ENCODE measurements at places on chromosomes 3 and 15.

DNA sequence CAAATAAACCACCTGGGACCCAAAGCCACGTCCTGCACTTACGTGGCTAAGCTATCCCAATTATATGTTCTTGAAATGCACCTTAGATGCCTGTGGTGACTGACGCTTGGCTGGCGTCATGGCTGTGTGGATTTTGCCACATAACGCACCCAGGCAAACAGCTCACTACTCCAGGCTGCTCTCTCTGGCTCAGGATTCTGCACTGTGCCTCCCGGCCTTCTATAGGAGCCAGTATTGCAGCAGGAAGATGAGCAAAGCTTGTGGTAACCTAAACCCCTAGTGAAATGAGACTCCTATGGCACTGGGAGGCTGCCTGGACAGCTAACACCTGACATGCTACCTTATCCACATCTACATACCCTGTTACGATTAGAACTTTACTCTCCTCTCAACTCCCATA, 179.3 kb downstream of the THRB start:
- no peak for DNase-seq

- DNase-seq = no peak
Observed at GRCh38 chr3:187698499-187699399, 3.6 kb downstream of the RTP2 start.

GRCh38 chr3:121989943-121990342, 32.1 kb downstream of the ILDR1 start:
- DNase-seq = no peak

DNA sequence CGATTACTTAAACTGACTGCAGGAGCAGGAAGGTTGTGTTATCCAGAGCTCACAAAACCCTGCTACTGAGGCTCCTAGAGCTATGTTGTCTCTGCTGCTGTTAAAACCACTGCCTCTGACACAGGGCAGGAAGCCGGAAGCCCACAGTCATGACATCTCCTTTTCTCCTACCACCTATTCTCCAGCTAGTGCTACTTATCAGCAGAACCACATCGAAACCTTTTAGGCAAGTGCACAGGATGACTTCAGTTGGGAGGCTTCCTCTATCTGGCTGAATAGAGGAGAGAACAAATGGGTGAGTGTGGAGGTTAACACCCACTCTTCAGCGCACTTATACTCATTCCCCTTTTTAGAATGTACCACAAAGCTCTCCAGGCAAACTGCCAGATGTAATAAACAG, 638.0 kb downstream of the OTOL1 start:
- no peak for DNase-seq

DNA sequence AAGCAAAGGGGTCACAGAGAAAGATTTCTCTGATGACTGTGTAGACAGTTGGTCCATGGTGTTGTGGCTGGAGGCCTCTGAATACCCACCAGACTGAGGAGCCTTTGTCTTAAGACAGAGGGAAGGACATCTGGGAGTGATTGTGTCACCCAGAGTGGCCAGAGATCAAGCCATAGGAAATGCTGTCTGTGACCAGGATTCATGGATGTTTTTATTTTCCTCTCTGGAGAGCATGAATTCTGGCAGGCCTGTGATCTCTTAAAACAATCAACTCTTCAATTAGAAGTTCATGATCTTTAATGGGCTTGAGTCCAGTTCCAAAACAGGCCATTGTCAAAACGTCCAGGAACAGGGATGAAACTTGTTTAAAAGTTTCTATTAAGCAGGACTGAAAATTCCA, 198.9 kb upstream of the CTDSPL start:
- no peak for DNase-seq

- DNase-seq = no peak
Observed at GRCh38 chr15:29283381-29283780, 13.8 kb upstream of the NSMCE3 start.

DNA sequence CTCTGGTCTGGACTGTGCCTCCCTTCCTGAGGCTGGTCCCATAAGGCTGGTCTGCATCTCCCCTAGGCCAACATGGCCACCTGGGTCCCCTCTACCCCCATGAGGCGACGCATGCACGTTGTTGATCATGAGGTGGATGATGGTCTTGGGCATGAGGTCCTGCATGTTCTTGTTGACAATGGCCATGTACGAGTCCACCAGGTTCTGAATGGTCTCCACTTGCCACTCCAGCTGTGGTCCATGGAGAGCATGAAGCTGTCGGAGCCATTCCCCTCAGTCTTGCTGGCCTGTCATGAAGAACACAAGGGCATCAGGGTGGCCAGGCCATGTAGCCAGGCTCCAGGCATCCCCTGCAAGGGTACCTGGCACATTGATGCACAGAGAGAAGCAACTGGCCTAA, 27.1 kb upstream of the CSPG4 start:
- no peak for DNase-seq

DNA sequence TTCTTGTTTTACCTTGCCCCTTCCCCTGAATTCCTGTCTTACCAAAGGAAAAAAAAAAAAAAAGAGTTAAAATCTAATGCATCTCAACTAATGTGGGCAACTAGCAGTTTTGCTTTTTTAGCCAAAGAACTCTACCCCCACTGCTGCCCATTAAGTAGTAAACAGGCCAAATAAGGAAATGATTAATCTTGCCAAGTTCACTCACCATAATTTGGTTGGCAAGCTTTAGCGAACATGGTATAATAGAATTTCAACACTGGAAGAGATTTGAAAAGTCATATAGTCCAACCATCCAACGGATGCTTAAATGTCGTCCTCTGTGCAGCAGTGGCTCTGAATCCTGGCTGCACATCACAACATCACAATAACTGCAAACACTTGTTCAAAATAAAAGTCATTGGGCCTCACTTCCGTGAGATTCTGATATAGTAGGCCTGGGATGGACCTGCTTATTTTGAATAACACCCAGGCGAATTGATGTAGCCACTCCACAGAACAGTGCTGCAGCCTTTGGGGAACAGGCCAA, 142.0 kb upstream of the UBE2E1 start:
- no peak for DNase-seq

DNA sequence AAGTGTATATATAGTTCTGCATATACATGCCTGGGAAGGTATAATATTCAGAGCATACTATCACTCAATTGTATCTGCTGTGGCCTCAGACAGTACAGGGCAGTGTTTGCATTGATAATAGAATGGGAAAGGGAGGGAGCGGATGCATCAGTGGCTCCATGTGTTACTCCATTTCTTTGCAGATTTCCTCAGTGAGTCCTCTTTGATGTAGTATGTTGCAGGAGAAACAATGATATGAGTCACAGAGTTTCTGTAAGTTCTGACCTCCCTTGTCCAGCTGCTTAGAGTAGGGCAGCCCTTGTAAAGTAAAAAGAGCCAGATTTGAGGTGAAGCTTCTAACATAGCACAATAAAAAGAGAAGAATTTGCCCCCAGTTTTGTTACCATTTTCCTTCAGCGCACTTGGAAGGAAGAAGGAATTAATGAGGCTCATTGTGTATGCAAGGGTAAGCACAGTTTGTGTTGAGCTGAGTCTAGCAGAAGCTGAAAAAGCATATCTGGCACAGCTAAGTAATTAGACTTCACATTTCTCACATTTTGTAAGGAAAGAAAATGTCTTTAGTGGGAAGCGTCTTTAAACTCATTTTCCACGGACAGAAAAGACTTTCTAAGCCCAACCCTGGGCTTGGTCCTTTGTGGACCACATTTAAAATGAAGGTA, 555.8 kb upstream of the IL12A start:
- no peak for DNase-seq

GRCh38 chr3:110727056-110727455, 344.6 kb upstream of the NECTIN3 start:
- no peak for DNase-seq

- DNase-seq = no peak
Observed at GRCh38 chr15:70048578-70049514, 48.9 kb downstream of the TLE3 start.

DNA sequence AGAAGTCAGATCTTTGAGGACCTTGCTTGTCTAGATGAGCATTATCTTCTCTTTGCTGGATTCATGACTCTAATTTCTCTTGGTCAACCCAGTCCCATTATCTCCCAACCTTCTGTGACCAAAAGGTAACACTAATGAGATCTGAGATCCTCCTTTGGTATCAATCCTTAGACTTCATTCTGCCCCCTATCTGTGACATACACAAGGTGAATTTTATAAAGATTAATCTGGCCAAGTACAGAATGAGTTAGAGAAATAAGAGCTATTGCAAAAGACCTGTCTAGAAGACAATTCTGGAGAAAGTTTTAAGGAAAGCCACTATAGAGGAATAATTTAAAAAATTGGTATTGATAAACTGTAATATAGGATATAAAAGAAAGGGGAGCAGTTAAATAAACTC, 113.8 kb upstream of the KCNMB2 start:
- no peak for DNase-seq

- DNase-seq = no peak
Observed at GRCh38 chr3:19738846-19739245, 195.2 kb downstream of the EFHB start.

DNA sequence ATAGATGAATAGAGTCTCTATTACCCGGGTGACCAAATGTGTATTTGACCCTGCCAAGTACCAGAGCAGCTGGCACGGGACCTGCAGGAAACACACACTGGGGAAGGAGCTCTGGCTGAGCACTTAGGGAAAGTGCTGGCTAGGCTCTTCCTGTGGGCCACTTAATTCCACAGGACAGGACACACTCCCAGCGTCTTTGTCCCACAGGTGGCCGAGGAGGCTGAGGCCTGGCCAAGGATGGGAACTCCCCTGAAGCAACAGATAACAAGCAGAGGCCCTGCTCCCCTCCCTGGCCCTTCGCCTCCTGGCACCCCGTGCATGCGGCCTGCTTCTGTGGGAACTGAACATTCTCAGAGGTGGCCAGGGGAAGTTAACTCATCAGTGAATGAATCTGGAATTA, 180.8 kb downstream of the ATP10A start:
- DNase-seq = no peak

GRCh38 chr15:26352909-26353308, 420.0 kb downstream of the GABRB3 start:
- no peak for DNase-seq

DNA sequence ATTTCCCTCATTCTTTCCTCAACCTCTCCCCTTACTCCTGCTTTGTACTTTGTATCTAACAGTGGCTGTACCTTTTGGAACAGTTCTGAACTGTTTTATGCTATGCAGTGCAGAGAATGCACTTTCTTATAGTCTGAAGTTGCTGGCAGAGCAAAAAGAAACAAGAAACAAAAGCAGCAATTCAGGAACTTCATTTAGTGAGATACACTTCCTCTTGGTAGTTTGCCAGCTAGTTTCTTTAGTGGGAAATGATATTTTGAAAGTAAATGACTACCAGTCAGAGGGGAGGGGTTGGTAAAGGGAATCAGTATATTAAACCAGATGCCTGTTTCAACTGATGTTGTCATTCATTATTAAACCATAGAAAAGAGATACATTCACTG, 55.0 kb upstream of the CHD2 start:
- no peak for DNase-seq

DNA sequence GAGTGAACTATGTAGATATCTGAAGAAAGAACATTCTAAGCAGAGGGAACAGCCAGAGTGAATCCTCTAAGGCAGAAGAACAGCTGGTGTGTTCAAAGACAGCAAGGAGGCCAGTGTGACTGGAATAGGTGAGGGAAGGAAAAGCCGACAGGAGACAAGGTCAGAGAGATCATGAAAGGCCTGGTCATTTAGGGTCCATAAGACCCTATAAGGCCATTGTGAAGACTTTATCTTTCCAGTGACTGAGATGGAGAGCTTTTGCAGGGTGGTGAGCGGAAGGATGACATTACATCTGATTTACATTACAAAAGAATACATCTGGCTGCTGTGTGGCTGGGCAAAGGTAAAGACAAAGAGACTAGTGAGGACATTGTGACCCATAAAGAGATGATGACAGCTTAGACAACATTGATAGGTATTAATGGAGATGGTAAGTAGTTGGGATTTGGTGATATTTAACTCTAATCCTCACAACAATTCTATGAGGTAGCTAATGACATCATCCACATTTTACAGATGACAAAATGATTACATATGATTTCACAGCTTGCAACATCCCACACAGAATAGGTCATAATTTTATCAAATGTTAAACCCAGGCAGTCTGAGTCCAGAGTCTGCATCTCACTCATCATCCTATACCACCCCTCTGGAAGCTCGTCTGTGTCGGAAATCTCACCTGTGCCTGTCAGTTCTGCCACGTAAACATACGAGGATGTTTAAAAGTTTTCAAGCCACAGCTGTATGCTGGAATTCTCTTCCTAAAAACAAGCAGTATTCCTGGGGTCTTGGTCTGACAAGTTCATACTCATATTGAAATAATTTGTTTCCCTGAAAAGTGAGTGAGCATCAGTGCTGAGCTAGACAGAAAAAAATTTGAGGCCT, 70.2 kb upstream of the PIK3R4 start:
- DNase-seq = no peak

DNA sequence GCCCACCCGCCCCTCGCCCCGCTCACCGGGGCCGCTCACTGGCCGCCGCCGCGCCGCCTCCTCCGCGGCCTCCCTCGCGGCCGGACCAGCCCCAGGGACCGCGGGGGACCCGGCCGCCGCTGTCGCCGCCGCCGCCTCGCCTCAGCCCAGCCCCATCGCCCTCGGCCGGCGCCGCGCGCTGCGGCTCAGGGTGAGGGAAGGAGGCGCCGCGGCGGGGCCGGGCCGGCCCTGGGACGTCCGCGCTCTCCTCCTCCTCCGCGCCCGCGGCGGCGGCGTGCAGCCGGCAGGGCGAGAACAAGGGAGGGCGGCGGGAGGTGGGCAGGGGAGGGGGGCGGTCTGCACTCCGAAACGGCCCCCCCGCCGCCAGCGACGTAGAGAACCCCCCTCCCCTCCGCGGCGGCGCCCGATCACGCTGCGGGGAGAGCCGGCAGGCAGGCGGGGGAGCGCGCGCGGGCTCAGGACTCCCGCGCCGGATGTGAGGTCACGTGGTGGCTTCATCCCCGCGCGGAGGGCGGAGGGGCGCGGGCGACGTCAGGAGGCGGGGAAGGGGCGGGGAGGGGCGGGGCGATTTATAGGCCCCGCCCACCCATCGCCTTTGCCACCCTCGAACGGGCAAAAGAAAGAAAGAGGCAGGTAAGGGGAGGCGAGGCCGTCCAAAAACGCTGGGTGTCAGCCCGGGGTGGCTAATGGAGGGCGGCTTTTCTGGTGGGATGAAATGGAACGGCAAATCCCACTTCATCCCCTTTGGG, at the start of gene ATP13A3:
TSS of gene ATP13A3 (minus strand) at position 463 of the 749 bp plus-strand sequence. CDS start 24,812 bp downstream, outside the sequence.
- DNase-seq = peak; percentile 79

DNA sequence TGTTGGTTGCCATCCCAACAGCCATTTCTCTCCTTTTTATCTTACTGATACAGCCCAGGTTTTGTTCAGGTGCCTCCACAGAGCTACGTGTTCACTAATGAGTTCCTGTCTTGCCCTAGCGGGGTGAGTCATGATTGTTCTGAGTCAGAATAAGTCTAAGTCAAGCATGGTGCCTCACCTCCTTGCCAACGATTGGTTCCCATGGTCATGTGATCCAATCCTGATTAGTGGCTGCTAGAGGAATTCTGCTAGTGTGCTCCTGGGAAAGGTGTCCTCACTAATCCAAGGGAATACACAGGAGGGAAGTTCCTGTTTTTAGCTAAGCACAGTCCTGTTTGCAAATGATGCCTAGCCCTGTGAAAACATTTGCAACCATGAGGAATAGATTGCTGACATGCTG, 99.8 kb downstream of the NSUN3 start:
- no peak for DNase-seq

GRCh38 chr3:67468511-67468910, 185.9 kb downstream of the SUCLG2 start:
- no peak for DNase-seq

GRCh38 chr3:229183-229661, 32.7 kb downstream of the CHL1 start:
- no peak for DNase-seq

GRCh38 chr15:101495334-101496197, 6.1 kb upstream of the PCSK6 start:
- DNase-seq = no peak

GRCh38 chr3:156321945-156322344, 201.6 kb downstream of the KCNAB1 start:
- no peak for DNase-seq

GRCh38 chr3:194301730-194302129, 49.4 kb downstream of the CPN2 start:
- DNase-seq = no peak
